ENCODE measurements at places on chromosomes 12 and 14.

DNA sequence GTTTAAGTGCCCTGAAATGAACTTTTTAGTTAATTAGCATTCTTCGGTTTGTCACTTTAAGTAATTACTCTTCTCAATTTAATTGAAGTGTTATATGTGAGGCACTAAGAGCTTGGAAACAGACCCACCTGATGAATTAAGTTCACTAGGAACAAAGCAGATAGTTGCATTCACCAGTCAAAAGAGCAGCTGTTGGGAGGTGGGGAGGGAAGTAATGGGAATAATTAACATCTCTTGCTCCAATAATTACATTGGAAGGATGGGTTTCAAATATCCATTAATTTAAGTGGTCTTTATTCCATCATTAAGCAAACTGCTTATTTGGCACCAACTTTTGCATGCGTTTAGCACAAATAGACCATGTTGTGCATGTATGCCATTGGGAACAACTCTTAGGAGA, 667.2 kb downstream of the GALC start:
- no peak for DNase-seq

- no peak for DNase-seq
Measured at GRCh38 chr12:91565246-91565645, 382.6 kb upstream of the DCN start.

- DNase-seq: no peak
Measured at GRCh38 chr12:22164139-22164538, 118.1 kb downstream of the CMAS start.

DNA sequence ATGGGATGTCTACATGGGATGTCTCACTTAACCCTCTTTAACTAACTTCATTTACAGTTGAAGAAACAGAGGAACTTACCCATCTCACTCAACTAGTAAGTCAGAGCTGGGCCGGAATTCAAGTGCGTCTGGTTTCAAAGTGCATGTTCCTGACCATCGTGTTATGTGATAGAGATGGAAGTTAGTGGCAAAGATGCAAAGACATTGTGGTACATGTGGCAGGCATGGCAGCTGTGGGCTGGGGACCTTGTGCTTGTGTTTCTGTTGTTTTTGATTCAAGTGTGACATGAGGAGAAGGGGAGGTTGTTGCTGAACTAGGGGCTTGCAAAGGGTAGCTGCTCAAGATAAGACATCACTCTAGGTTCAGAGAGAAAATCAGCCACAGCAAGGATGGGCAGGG, 2.3 kb upstream of the KRT74 start:
- no peak for DNase-seq

- no peak for DNase-seq
Measured at GRCh38 chr14:92768795-92769194, 20.4 kb upstream of the LGMN start.

DNA sequence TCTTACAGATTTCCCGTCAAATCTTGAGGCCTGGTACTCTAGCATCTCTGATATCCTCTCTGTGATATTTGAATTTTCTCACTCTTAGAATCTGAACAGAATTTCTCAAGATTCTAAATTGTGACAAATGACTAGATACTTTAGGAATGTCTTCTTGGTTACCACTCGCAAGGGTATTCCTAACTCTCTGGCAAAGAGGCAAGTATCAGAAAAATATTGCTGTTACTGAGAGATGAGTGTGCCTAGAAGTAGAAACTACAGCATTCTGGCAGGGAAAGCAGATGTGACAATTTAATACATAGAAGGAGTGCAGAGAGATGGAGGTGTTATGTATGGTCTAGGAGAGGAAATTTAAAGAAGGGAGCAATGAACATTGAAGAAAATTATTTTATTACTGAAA, 467.8 kb downstream of the LRIG3 start:
- no peak for DNase-seq

DNA sequence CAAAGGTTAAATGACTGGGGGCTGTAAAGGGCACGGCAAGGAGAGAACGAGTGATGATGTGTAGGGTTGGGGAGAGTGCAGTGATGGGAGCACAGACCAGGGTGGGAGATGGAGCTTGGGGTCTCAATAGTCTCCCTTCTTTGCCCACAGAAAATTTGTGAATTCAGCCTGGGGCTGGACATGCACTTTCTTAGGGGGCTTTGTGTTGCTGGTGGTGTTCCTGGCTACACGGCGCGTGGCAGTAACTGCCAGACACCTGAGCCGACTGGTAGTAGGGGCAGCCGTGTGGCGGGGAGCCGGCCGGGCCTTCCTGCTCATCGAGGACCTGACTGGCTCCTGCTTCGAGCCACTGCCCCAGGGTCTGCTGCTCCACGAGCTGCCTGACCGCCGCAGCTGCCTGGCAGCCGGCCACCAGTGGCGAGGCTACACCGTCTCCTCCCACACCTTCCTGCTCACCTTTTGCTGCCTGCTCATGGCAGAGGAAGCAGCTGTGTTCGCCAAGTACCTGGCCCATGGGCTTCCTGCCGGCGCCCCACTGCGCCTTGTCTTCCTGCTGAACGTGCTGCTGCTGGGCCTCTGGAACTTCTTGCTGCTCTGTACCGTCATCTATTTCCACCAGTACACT, 1.7 kb downstream of the FITM1 start:
- DNase-seq: peak; percentile 46

GRCh38 chr12:25557830-25558436, 4.8 kb upstream of the LMNTD1 start:
- peak; percentile 54 for DNase-seq

GRCh38 chr14:69537900-69538299, 36.8 kb downstream of the CCDC177 start:
- no peak for DNase-seq

- no peak for DNase-seq
Measured at GRCh38 chr12:64218597-64218996, 3.5 kb downstream of the KICS2 start.

DNA sequence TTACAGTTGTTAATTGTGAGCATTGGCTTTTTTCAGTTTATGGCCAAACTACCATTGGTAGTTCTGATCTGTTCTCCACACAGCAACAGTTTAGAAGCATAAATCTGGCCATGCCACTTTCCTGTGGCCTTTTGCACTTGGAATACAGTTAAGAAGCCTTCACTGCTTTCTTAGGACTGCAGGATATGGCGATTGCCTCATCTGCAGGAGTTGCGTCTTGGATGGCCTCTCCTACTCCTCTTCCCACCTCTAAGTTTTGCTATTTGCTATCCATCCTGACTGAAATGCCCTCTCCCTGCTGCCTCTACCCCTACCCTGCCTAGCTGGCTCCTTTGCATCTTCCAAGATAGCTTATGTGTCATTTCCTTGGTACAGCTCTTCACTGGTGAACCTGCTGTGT, 12.8 kb upstream of the BMAL2 start:
- no peak for DNase-seq

GRCh38 chr12:100141998-100142850, 450 bp downstream of the BLTP3B start:
- peak; percentile 90 for DNase-seq

DNA sequence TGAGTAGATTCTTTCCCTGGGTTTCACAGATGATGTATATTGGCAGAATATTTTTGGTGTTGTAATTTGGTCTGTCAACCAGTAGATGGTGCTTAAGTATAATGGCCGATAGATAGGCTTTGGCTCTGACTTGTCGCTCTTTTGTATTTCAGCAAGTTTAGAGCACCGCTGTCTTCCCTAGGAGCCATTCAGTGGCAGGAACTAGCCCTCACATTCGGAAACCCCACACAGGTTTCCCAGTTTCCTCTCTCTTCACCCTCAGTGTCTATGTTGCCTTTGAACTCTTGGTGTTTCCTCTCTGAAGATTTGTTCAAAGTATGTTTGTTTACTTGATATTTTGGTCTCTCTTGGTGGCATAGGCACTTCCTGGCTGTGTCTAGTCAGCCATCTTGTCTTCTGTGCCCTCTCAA, 102.2 kb downstream of the GPHN start:
- no peak for DNase-seq

GRCh38 chr12:12582895-12583303, 20.2 kb upstream of the DUSP16 start:
- no peak for DNase-seq

- no peak for DNase-seq
Measured at GRCh38 chr14:44170101-44170500, 337.0 kb downstream of the FSCB start.

- DNase-seq: no peak
Measured at GRCh38 chr14:54775486-54776140, 127.0 kb downstream of the GCH1 start.

DNA sequence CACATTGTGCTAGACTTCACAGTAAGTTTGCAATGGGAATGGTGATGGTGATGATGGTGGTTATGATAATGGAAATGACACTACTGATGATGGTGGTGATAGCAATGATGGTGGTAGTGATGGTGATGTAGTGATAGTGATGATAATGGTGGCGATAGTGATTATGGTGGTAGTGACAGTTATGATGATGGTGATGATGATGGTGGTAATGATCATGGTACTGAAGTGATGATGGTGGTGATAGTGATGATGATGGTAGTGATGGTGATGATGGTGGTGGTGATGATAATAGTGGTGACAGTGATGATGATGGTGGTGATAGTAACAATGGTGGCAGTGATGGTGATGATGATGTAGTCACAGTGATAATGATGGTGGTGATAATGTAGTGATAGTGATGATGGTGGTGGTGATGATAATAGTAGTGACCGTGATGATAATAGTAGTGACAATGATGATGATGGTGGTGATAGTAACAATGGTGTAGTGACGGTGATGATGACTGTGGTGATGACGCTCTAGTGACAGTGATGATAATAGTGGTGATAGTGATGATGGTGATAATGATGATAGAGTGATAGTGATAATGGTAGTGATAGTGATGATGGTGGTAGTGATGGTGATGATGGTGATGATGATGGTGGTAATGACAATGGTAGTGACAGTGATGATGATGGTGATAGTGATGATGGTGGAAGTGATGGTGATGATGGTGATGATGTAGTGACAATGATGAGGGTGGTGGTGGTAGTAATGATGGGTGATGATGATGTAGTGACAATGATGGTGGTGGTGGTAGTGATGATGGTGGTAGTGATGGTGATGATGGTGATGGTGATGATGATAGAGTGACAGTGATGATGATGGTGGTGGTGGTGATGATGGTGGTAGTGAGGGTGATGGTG, 222.9 kb upstream of the PWP1 start:
- no peak for DNase-seq

DNA sequence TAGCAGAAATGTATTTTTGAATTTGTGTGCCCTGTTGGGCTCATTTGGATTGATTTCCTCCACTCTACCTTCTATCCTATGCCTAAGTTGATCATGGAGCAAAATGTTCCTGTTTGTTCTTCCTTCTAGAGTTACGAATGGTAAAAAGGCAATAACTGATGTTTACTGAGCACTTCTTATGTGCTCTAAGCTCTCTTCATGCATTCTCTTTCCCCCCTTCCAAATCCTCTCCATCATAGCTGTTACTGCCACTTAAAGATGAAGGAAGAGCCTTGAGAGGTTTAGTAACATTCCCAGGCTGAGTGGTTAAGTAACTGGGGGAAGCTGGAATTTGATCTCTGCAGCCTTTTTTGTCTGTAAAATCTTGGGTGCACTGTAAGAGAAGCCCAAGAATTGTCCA, 60.1 kb downstream of the CHST11 start:
- DNase-seq: no peak

GRCh38 chr14:90288651-90289355, 32.5 kb downstream of the PSMC1 start:
- peak; percentile 73 for DNase-seq

GRCh38 chr12:124706363-124706762, 139.0 kb upstream of the NCOR2 start:
- no peak for DNase-seq

- peak; percentile 75 for DNase-seq
Measured at GRCh38 chr12:85825746-85826145, 10.5 kb downstream of the RASSF9 start.

DNA sequence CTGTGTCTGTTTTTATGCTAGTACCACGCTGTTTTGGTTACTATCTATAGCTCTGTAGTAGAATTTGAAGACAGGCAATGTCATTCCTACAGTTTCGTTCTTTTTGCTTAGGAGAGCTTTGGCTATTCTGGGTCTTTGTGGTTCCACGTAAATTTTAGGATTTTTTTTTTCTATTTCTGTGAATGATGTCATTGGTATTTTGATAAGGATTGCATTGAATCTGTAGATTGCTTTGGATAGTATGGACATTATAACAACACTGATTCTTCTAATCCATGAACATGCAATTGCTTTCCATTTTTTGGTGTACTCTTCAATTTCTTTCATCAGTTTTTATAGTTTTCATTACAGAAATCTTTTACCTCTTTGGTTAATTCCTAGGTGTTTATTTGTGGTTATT, 345.2 kb downstream of the TMEM121 start:
- no peak for DNase-seq

DNA sequence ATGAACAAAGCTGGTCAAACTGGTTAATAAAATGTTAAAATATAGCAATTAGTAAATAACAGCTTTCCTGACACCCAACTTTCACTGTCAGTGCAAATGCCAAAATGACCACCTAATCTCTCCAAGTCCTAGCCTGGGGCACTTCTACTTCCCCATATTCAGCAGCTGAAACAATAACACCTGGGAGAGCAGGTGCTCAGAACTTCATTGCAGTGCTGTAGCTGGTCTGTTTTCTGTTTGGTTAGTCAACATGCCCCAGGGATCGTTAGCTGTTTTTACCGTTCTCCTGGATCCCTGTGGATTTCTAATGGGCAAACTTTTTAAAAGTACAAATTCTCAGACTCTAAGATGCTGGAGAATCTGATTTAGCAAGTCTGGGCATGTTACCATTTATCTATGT, 759.7 kb downstream of the GALC start:
- no peak for DNase-seq

DNA sequence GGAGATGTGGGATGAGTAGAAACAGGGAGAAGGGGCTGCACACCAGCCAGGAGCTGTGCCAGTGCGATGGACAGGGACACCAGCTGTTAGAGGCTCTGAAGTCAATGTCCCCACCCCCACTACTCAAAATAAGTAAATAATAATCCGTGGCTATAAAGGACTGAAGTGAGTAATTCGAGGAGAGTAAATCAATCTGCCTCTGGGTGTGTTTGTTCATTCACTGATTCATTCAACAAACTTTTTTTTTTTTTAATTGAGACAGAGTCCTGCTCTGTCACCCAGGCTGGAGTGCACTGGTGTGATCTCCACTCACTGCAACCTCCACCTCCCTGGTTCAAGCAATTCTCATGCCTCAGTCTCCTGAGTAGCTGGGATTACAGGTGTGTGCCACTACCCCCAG, 363.6 kb downstream of the TMEM132D start:
- no peak for DNase-seq

DNA sequence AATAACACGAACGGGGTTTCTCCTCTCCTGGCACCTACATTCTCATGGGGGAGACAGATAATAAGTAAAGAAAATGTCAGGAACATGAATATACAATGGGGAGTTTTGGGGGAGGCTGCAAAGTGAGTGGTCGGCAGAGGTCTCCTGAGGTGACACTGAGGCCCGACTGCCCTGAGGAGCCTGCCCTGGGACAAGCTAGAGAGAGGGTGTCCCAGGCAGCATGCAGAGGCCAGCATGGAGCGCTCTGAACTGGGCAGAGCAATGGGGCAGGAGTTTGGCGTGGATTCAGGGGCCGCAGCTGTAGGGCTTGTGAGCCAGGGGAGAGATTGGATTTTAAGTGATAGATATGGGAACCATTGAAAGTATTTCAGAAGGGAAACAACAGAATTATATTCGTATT, 320.5 kb downstream of the CACNA1C start:
- no peak for DNase-seq

- no peak for DNase-seq
Measured at GRCh38 chr12:92502417-92503028, 200.3 kb upstream of the PLEKHG7 start.

Data from stomach (tissue), 19 donors.